ENCODE measurements at places on chromosomes 4 and X. TPM values are rescaled to one million over a fixed set of nuclear protein-coding genes. Genes with fewer than 3 reads are reported as not detected.

The SMIM10L2A gene
- 0.62 TPM for total RNA-seq

The SOWAHB gene
- not detected for total RNA-seq

GRCh38 chrX:139828033-139828432 lies 104.8 kb downstream of the ATP11C start:
- no peaks in the 10 kb centered on the region for H3K36me3 ChIP-seq
- peaks cover 11% of the 10 kb centered on the region for H3K4me1 ChIP-seq
- H3K27ac ChIP-seq = no peak overlapping the region
- DNase-seq = no peak
- no peaks in the 10 kb centered on the region for H3K27me3 ChIP-seq

DNA sequence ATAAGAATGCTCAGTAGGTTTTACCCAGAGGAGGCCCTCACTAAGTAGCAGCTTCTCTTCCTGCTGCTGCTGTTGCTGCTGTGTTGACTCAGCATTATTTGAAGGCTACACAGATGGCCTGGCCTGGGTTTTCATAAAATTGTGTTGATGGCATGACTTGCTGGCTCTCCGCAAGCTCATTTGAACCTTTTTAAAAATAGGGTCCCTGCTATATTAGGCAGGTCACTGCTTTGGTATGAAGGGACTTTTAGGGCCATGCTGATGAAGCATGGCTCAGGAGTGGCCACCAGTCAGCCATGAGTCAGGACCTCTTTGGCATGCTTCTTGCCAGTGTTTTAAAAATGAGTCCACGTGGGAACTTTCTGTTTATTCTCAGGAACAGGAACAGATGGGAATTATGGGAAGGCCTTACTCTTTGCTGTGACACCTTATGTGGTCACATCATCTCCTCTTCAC lies 128.7 kb downstream of the MID1IP1 start:
- H3K27ac ChIP-seq = no peak overlapping the region
- H3K4me3 ChIP-seq = no peak overlapping the region
- no peaks in the 10 kb centered on the region for H3K4me1 ChIP-seq

DNA sequence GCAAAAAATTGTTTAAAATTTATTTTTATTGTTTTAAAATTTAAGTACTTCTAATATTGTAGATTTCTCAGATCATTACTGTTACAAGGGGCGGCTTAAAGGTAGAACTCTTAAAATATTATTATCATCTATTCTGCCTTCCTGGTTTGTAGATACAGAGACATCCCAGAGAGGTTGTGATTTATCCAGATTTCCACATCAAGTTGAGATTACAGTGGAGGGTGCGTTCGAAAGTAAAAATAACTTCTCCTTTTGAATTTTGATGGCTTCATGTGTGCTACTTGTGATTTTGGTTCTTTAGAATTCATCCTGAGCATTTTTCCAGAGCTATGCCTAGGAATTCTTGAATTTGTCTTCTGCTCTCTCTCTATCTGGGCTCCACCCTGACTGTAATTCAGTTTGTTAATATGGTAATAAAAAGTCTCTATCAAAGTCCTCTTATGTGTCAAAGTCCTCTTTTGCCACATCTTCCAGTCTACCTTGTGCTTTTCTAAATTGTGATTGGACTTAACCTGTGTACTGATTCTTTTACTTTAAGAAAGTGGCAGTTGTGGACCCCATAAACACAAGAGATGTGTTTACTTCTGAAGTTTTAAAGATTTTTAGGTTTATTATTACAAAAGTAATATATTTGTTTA lies 37.2 kb downstream of the CLCN3 start:
- no peak overlapping the region for H3K4me3 ChIP-seq
- no peaks in the 10 kb centered on the region for H3K4me1 ChIP-seq
- H3K27me3 ChIP-seq = no peaks in the 10 kb centered on the region
- DNase-seq = no peak
- no peaks in the 10 kb centered on the region for H3K36me3 ChIP-seq

The CDKN2AIP gene
- total RNA-seq = 30.1 TPM
